ENCODE measurements at places on chromosomes 7 and 10.

GRCh38 chr7:142733271-142733670 lies 16.0 kb upstream of the PRSS1 start:
- no peak for DNase-seq

DNA sequence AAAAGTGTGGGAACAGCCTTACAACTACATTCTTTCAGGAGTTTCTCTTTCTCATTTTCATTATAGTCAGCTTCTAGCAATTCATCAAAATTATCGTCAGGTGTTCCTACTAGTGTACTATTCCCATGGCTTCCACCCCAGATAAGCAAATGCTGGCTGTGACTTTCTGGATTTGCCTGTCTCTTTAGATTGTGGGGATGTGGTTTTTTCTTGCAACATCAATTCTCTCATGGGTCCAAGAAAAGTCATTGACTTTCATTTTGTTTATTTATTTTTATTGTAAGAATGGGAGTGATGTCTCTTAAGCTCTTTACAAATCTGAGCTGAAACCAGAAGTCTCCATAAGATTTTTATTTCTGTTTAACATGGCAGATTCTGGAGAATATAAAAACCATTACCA lies 349.7 kb upstream of the SEMA3C start:
- no peak for DNase-seq

GRCh38 chr10:23325132-23325531 lies 19.5 kb downstream of the C10orf67 start:
- DNase-seq = no peak

GRCh38 chr7:79770063-79770462 lies 316.6 kb upstream of the MAGI2 start:
- no peak for DNase-seq

GRCh38 chr10:132681858-132682755 lies 103.8 kb downstream of the NKX6-2 start:
- DNase-seq = peak; percentile 54

DNA sequence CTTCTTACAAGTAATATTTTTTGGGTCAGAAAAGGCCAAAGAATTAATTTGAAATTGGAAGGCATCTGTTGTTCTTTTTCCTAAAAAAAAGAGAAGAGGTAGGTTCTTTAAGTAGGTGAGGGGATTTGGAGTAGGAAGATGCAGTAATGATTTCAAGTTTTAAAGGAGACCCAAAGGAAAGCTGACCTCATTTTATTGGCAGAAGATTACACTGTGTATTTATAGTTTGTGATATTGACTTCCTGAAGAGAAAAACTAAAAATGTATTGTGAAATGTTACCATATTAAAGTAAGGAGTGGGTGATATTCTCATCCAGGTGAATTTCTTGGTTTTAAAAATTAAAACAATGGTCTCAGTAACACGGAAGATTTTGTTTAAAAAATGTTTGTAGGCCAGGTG lies 56.6 kb upstream of the CELF2 start:
- no peak for DNase-seq

GRCh38 chr10:85447690-85448089 lies 918.9 kb downstream of the GRID1 start:
- no peak for DNase-seq

DNA sequence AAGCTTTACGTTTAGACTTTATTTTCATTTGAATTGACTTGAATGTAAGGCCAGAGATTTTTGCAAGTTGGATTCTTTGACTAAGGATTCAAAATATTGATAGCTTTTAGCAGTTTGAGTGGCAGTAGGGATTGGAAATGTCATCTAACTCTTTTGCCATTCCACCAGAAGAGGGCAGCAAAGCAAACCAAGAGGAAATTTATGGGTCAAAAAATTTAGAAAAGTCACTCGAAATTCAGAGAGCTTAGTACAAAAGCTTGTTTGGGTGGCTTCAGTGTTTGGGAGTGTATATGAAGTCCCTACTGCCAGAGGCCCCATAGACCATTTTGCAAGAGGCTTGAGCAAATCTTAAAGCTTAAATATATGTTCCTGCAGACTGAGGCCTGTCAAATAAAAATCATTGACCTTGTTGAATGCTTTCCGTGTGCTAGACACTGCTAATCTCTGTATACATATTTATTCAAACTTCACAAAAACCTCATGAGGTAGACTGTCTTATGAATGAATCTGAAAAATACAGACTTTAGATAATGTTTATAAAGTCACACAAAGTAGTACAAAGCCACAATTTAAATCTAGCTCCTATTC lies 44.6 kb upstream of the RSBN1L start:
- no peak for DNase-seq

- no peak for DNase-seq
Measured at GRCh38 chr10:113056441-113057021, 106.5 kb downstream of the TCF7L2 start.

DNA sequence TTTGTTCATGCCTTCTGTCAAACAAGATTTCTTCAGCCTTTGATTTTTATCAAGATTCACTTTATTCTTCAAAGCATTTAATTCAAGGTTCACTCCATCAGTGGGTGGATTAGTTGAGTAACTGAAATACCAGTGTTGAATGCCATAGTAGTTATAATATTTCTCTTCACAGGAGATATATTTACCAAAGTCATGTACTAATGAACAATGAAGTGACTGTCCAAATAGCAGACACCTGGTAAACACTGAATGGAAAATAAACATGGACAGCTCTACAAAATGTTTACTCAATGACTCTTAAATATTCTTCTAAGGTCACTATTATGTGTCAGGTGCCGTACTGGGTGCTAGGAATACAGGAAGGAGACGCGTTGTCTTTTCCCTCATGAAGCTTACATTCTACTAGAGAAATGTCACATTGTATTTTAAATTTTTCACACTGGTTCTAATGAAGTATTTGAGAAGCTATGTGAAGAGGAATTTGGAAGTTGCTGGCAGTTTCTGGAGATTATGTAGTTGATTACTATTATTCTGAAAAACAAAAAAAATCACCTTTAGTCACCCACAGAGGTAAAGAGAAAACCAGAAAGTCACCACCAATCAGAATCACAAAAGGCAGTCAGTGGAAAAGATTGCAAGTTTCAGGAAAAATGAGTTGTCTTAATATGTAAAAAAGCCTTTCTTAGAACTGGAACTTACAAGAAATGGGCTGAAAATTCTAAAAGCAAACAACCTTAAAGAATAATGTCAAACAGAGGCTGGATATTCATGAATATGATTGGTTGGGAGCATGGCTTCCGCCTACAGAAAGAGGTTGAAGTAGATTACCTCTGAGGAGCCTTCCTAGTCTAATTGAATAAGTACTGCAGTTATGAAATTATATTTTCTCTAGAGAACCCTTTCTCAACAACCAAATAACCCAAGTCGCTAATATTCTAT lies 84.5 kb downstream of the RTKN2 start:
- no peak for DNase-seq

DNA sequence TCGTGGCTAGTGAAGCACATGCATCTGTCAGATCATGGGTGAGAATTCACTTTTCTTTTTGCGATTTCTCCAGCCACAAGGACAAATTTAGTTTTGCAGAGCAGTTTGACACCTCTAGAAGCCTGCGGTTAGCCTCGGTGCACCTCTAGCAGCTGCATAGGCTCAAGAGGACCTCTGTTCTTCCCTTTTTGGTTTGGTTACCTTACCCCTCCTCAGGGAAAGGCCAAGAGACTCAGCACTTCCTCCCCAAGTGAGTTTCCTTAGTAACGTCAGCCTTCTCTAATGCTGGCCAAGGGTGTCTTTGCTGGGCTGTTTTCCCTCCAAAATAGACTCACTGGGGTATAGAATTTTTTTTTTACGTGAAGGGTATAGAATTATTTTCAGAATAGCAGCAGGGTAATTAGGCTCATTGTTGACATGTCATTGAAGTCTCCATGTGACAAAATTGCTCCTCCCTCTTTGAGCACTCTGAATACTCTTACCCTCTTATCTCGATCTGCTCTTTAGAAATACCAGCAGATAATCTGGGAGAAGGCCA lies 97.8 kb downstream of the AUTS2 start:
- no peak for DNase-seq

DNA sequence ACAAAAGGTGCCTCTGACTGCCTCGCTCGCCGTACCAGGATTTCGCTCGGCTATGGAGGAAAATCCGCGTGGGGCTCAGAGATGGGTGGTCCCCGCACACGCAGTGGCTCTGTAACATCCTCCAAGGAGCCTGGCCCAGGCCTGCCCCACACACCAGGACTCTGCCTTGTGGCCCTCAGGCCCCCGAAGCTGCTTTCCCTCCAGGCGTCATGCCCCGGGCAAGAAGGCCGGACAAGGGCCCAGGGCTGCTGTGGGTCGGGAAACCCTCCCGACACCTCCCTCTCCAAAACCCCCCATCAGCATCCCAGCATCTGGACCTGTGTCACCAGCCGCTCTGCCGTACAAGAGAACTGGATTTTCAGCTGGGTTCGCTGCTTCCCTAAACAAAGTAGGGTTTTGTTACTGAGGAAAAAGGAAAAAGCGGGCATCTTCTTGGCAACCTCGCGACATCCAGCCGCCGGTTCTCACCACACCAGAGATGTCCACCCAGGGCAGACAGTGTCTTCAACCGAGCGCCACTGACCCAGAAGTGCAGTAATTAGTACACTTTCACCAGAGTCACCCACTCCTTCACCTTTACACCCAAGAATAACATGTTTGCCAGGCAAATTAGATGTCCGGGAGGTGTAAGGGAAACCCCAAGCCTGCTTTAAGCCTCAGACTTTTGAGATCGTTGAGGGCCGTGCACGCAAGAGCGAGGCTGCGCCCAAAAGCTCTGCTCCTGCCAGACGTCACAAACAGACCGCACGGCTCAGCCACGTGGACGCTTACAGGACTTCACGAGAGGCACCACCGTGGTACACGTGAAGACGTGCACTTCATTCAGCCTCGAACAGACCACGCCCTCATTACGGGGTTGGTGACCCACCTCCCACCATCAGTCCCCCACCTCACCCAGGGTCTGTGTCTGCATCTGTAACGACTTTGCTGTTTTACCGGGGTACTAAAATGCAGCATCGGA lies 62.2 kb downstream of the DIP2C start:
- no peak for DNase-seq

- DNase-seq = no peak
Measured at GRCh38 chr7:128003787-128004186, 27.4 kb downstream of the LRRC4 start.

DNA sequence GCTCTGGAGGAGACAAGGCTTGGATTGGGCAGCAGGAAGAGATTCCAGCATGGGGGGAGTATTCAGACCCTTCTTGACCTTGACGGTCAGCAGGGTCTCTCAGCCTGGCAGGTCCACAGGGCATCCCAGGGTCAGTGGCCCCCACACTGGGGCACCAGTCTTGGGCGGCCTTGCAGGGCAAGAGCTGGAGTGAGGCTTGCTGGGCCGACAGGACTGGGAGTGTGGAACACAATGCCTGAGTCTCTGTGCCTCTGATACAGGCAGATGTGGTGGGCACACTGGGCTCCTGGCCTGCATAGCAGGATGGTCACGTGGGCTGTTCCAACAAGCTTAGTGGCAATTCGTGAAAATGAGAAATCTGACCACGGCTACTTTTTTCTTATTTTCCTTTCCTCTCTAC lies 229.7 kb downstream of the TCERG1L start:
- no peak for DNase-seq

- DNase-seq = no peak
Measured at GRCh38 chr7:2051707-2052656, 180.8 kb downstream of the MAD1L1 start.

- DNase-seq = no peak
Measured at GRCh38 chr7:36875794-36876193, 151.5 kb upstream of the AOAH start.

DNA sequence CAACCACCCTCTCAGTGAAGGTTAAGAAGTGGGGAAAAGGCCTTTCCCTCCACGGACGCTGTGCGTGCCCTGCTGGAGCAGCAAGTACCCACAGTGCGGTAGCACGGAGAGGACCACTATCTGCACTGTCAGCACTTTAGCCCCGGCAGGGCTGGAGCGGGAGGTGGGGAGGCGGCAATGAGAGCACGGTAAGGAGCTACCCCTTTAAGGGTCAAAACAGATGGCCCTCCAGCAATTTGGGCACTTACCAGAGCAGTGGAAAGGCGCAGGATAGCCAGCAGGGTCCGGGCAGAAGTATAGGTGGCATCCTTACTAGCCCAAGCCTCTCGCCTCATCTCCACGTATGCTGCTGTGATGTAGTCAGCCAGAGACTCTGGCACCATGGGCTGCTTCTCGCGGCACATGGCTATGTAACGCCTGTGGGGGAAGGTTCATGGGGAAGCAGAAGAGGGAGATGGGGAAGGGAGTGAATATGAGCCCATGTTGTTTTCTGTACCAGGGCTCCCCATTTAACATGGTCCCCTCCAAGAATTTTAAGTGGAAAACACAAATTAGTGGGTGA lies 5.2 kb downstream of the COPS6 start:
- no peak for DNase-seq

DNA sequence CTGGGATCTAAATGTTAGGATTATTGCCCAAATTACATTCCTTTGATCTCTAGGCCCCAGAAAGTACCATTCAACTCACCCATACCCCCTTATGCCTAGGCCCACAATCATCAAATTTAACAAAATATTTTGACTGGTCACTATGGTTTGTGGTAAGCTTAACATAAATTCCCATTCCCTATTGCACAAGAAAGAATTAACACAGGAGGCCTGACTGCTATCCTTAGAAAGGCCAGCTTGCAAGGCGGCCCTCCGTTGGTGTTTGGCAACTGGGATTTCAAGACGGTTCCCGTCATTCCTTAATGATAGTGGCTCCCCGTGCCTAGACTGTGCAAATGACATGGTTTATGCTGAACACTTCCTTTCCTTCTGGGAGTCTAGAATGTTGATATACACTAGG lies 29.6 kb downstream of the ARHGAP21 start:
- DNase-seq = no peak

DNA sequence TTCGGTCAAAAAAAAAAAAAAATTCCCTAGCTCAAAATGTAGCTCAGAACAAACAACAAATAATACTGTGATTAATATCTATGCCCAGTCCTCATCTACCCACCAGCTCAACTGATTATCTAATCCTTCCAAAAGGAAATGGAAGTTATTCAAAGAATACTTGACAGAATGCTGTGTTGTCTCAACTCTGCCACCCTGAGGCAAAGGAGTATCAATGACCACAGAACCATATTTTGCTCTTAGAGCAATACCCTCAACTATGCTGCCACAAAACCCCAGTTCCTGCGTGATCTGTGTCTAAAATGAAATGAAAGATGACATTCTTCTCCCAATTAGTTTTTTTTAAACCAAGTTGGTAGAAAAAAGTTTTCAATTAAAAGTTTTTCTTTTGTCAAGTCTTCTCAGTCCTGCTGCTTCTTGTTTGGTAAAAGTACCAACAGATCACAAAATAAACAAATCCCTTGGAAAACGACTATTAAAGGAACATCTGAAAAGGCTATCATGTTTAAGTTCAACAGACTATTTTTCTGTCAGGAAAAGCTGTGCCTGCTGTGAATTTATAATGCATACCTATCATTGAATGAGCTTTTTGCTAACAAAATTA lies 21.6 kb downstream of the RBM28 start:
- DNase-seq = no peak

GRCh38 chr10:70352401-70353097 lies 29.9 kb downstream of the LRRC20 start:
- no peak for DNase-seq

GRCh38 chr10:121450247-121450646 lies 148.0 kb downstream of the FGFR2 start:
- DNase-seq = no peak

GRCh38 chr10:108204528-108205305 lies 1040.2 kb upstream of the SORCS1 start:
- no peak for DNase-seq

- DNase-seq = no peak
Measured at GRCh38 chr10:125132344-125132743, 28.0 kb downstream of the CTBP2 start.

All from left forelimb (tissue), 1 donor.